ENCODE measurements at places on chromosomes 4 and X.

DNA sequence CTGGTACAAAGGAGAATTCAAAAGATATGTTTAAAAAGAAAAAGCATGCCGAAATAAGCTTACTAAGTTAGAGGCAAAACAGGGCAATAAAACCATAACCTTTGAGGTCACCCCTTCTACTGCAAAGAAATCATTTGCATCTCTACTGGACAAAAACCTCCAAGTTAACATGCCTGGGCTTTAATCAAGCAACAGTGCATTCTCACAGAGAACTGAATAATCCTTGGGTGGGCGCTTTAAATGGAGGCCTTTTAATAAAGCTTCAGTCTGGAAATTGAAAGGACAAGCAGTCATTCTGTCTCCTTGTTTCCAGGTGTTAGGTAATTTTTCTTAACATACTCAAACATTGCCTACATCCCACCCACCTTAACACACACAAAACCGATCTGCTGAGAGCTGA, 34.6 kb upstream of the SMS start:
- DNase-seq = no peak

GRCh38 chr4:2426069-2426397, 7.3 kb downstream of the CFAP99 start:
- DNase-seq = no peak

DNA sequence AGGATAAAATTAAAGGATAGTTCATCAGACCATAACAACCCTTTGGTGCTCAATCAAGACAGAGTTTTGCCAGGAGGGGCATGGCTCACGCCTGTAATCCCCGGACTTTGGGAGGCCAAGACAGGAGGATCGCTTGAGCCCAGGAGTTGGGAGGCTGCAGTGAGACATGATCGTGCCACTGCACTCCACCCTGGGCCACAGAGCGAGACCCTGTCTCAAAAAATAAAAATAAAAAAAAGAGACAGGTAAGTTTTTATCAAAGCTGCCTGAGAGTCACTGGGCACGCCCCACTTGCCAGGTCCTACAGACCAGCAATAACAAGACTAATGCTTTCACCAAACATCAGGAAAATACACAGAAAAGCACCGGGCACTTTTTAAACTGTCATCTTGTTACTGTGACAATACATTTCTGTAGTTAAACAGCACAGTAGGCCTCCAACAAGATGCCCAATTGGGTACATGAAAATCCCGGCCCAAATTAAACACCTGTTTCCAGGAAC, 765 bp downstream of the CFAP97 start:
- DNase-seq = no peak

GRCh38 chr4:110619463-110620247, 3.2 kb downstream of the PITX2 start:
- DNase-seq = no peak

GRCh38 chr4:61223385-61223784, 23.3 kb downstream of the ADGRL3 start:
- no peak for DNase-seq

- DNase-seq = peak; percentile 73
Measured at GRCh38 chrX:106802388-106803275, at the start of gene TBC1D8B. Gene TBC1D8B, plus strand, starts transcription at chrX:106802673. Its CDS starts 181 bp downstream, at chrX:106802854.

DNA sequence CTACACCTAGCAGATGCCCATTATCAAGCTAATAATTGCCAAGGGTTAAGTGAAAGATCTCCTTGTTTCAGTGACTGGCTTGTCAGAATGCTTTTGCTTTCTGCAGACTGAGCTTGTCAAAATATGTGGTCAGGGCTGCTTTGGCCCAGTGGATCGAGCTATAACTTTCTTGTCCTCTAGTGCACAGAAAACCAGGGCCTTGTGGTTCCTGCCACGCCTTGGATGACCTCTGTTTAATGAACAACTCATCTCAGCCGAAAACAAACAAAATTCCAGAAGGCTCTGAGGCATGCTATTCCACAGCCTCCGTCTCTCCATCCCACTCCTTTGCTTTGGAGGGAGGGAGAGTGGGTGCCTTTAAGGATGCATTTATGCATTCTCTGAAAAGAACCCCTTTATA, 11.3 kb downstream of the EVC start:
- DNase-seq = peak; percentile 28

- DNase-seq = no peak
Measured at GRCh38 chr4:123706973-123707372, 310.4 kb downstream of the SPRY1 start.

GRCh38 chrX:55014897-55015299, 14.7 kb downstream of the APEX2 start:
- no peak for DNase-seq
